Fibroblast of gingiva (primary cell): ENCODE measurements at places on chromosomes 2 and 18.

GRCh38 chr18:3177902-3178687, 41.7 kb downstream of the MYOM1 start:
- peak; percentile 20 for DNase-seq

DNA sequence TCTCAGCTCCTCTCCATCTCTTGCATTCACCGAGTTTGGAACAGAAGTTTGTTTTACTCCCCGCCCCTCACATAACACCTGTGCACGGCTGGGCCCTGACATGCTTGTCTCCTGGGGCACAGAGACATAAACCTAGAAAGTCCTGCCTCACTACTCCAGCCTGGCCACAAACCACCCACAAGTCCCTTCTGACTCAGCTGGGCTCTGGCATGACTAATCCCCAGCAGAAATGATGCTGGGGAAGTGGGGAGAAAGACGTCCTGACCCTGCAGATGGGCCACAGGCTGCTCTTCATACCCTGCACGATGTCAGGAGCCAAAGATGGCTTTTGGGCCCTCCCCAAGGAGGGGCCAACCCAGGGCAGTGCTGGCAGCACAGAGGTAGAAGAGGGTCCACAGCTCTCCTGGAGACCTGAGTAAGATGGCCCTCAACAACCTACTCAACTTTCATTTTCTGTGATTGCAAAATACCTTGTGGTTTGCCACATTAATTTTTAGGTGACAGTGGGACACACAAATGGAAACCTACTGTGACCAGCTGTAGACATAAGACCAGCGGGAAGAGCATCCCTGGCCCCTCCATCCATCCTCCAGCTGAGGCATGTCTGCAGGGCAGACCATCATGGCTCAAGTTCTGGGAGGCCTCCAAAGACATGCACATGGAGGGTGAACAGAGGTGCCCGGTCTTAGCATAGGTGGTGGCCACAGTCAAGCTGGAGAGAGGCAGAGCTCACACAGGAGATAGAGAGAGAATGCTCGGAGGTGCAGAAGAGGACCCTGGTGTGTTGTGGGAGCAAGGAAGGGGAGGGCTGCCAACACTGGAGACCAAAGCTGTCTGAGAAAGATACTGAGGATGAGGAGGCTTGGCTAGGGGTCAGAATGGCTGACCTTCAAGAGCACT, 40.0 kb downstream of the DNMT3A start:
- peak; percentile 29 for DNase-seq

DNA sequence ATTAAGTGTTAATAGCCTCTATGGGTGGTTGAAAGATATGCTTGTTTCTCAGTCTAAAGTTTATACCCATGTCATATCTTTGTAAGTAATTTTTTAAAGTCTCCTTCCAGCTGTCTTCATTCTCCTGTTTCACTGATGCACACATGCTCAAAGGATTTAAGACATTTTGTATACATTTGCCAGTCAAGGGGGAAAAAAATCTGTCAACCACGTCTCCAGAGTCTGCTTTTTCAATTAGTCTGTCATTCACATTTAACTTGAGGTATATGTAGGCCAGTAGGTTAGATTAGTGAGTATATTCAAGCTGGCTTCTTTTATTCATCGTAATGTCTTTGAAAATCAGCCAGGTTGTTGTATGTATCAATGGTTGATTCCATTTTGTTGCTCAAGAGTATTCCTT, 193.5 kb downstream of the MCFD2 start:
- DNase-seq: no peak

DNA sequence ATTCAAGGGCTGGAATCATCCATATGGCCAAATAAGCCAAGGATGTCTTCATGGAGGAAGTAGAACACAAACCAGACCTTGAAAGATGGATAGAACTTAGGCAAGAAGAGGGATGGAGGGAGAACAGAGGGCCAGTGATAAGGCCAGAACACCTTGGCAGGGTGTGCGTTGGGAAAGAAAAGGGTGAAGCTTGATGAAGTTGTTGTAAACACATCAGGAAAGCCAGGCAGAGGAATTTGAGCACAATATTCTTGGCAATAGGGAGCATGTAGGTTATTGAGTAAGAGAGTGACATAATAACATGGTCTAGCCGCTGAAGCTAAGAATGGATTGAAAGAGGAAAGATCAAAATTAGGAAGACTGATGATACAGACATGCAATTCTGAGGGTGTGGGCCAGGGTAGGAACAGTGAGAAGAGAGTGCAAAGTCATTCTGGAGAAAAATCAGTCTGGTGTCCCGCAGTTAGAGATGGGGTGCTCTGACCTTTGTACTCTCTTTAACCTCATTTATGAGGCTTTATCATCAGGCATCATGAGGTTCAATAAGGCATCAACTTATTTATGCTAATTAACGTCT, 41.0 kb downstream of the SLC14A2 start:
- no peak for DNase-seq

DNA sequence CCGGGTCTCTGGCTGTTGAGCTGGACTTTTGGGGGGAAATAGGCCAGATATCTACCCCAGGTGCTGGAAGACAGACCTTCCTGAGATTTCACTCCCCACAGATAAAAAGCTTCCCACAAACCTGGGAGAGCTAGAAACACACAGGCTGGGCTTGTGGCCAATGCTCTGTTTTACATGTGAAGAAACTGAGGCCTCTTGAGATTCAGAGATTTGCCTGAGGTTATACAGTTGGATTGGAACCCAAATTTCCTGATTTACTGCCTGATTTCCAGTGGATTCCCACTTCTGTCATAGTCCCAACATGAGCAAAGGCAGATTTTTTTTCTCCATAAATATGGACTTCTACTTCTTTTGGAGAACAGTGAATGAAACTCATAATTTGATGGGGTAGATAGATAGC, 360.2 kb downstream of the SETBP1 start:
- DNase-seq: no peak

GRCh38 chr2:186477790-186478189, 8.3 kb upstream of the ZC3H15 start:
- DNase-seq: no peak

DNA sequence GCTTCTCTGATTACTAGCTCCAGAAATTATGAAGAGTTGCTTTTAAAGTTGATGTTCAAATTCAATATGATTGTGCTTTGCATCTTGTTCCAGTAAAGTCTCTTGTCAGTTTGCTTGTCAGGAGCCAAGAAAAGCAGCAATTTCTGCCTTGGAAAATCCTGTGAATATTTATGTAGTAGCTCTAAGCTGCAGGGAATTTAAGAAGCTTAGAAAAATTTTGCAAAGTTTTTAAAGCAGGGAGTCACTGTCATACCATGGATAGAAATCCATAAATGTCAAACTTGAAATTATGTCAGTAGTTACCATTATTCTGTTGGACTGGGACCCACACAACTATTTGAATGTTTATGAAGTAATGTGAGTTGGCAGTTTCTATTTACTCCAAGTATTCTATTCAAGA, 169.3 kb downstream of the TMEM200C start:
- DNase-seq: no peak

DNA sequence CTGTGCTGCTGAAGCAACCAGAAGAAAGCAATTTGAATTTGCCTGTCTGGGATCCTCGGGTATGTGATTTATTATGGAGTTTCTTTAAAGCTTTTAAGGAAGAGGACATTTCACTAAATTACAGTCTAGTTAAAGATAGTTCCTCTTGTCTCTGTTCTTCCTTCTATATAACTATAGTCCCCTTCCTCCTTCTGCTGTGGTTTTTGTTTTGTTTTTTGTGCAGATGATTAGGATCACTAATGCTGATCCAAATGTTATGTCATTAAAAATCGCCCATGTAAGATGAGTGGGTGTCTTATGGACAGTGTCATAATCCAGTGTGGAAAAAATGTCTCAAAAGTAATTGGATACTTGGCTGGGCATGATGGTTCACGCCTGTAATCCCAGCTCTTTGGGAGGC, 24.7 kb downstream of the PAPOLG start:
- no peak for DNase-seq

- DNase-seq: no peak
These were observed 106.8 kb downstream of the BCL11A start for GRCh38 chr2:60446413-60447267.

DNA sequence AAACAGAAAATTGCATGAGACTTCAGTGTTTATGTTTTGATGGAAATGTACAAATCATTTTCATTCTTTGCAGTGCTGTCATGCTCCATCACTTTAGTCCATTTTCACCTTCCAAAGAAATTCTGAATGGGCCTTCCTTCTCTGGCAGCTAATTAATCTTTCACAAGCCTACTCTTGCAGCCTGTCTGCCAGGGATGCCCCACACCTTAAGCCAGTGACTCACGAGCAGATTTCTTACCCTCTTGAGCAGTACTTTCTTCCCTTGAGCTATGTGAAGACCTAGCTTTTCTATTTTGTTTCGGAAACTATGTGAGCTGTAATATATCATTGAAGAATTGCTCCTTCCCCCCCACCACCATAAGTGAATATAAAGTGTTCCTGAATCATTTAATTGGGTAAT, 404.3 kb upstream of the VWC2L start:
- DNase-seq: no peak

DNA sequence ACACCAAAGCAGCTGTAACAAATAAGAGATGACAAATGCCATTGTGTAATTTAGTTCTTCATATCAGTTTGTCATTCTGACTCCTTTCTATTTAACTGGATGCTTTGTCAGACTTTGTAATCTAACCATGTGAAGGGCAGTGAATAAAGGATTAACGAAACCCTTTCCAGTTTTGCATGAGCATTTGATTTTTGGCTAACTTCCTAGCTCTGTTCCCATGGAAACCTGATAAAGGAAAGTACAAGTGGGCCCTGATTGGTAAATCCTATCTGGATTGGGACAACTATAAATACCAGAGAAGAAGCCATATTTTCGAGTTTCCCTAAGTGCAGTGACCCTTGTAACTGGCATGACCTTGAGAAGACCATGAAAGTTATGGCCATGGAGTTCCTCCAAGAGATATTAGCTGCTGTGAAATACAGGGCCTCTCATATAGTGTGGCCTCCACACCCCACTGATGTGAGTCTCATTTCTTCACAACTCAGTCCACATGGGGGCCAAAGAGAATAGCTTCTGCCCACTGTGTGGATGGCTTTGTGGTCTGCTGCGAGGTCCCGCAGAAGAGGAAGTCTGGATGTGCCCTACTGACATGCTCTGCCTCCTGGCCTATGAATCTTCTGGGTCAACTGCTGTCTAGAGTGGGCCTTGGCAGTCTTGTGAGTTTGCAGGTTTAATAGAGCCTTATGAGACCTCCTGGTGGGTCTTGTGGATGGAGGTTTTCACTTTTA, 38.2 kb upstream of the CYP1B1 start:
- DNase-seq: peak; percentile 42

- no peak for DNase-seq
These were observed 65.1 kb upstream of the MAPRE2 start for GRCh38 chr18:34976123-34976522.

- DNase-seq: peak; percentile 6
These were observed 181.7 kb upstream of the ETAA1 start for GRCh38 chr2:67215214-67216055.

DNA sequence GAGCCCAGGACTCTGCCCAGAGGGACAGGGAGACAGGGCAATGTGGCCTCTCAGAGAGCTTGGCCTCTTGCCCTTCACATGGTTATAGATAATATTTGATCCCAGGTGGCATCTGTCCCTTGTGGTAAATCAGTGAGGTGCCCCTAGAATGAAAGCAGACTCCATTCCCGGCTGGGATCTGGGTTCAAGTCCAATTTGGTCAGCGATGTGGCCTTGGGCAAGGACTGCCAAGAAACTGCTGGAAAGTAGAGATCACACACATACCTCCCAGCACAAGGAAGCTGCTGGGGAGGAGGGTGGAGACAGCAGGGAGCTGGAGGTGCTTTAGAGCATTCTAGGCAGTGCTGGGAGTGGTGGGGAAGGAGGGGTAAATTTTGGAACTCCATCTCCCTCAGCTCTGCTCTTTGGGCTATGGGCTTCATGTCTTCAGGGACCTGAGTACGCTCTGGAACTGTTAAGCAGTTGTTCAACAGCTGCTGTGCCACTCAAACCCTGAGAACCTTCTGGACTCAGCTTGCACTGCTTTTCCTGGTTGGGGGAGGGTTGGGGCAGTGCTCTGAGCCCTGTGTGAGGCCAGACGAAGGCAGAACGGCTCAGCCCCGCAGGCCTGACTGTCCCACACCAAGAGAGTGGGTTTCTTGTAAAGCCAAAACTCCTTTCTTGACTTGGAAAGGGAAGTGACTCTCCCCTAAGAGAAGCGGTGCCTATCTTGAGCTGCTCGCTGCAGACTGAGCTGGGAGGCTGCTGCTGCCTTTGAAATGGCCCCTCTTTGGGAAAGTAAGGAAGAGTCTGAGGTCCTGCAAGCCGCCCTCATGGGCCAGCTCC, 23.0 kb downstream of the INPP5D start:
- no peak for DNase-seq

DNA sequence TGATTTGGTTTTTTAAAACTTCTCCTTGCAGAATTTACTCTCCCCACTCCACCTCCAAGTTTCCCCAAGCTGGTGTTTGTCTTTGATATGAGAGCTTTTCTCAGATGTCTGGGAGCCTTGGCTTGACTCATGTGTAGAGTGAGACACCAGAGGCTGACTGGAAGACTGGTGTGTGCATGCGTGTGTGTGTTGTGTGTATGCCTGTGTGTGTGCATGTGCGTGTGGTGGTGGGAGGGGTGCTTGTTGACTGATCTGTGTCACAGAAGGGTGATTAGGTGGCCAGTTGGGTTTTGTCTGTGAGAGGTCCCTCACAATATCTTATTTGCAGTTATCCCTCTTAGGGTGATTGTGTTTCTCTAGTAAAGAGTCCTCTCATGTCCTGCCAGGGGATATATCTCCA, 50.5 kb upstream of the HPCAL1 start:
- DNase-seq: no peak

GRCh38 chr2:58992062-58992706, 751.1 kb upstream of the FANCL start:
- DNase-seq: no peak

- DNase-seq: no peak
These were observed 95.3 kb upstream of the ID2 start for GRCh38 chr2:8586457-8587051.

DNA sequence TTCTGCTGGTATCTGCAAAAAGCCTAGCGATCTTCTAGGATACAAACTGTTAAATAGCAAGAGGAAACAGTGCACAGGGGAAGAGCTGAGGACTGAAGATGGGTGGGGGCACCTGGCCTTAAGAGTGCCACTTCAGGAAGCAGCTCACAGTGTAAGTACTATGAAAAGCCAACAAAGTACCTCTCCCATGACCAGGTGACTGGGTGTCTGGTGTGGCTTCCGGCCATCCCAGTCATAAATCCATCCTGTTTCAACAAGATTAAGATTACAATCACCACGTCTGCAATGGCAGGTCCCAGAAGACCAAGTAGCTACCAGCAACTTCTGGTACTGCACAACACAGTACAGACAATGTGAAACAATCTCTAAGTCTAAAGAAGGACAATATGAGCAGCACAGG, 15.9 kb downstream of the ERFE start:
- DNase-seq: no peak

- DNase-seq: no peak
These were observed 10.7 kb downstream of the LPIN1 start for GRCh38 chr2:11757101-11757500.

DNA sequence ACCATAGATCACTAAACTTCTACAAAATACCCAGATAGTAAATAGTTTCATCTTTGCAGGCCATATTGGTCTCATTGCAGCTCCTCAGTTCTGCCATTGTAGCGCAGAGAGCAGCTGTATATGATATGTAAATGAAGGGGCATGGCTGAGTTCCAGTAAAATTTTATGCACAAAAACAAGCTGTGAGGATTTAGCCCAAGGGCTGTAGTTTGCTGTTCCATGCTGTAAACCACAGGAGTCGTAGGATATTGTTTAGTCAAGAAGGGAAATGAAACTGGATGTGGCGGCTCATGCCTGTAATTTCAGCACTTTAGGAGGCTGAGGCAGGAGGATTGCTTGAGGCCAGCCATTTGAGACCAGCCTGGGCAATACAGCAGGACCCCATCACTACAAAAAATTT, 83.0 kb downstream of the MGAT5 start:
- no peak for DNase-seq

GRCh38 chr18:54453996-54454395, 96.3 kb downstream of the C18orf54 start:
- no peak for DNase-seq
